ENCODE measurements at places on chromosomes 7 and 10.
A peak's percentile ranks its signal among the peaks of the same experiment; 100 is the strongest.

DNA sequence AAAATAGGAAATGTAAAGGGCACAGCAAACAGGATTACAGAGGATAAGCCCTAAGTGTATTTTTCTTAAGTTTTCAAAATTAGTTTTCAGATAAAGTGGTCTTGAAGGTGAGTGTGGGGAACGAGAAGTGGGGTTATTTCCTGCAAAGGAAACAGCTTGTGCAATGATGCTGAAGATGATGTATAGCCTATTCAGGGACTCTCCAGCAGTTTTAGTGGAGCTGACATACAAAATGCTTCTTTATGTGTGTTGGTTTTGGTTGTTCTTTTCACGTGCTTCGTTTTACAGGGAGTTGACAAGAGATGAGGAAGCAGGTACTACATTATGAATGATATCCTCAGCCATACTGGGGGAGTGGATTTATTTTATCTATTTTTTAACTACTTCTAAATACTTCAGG lies 20.5 kb downstream of the CASD1 start:
- no peaks in the 10 kb centered on the region for H3K27me3 ChIP-seq
- no peaks in the 10 kb centered on the region for H3K4me1 ChIP-seq
- H3K4me3 ChIP-seq, result no peak overlapping the region
- H3K27ac ChIP-seq, result no peak overlapping the region
- DNase-seq, result no peak
- H3K36me3 ChIP-seq, result no peaks in the 10 kb centered on the region

DNA sequence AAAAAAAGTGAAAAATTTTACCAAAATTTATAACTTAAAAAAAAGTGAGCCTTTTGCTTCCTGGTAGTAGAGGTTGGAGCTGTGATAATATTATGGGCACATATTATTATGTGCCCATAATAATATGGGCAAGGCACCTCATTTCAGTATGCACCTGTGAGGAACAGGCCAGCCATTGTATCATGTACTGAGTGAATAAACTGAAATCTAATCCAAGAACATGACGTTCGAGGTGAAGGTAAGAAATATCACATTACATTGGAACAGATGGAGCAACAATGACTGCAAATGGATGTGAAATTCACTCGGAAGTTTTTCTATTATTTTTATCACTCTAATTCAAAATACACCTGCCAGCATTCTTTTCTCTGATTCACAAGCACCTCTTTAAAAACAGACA lies 216.0 kb downstream of the KLF6 start:
- no peaks in the 10 kb centered on the region for H3K36me3 ChIP-seq
- H3K27ac ChIP-seq, result no peak overlapping the region
- no peaks in the 10 kb centered on the region for H3K27me3 ChIP-seq
- no peaks in the 10 kb centered on the region for H3K4me1 ChIP-seq

DNA sequence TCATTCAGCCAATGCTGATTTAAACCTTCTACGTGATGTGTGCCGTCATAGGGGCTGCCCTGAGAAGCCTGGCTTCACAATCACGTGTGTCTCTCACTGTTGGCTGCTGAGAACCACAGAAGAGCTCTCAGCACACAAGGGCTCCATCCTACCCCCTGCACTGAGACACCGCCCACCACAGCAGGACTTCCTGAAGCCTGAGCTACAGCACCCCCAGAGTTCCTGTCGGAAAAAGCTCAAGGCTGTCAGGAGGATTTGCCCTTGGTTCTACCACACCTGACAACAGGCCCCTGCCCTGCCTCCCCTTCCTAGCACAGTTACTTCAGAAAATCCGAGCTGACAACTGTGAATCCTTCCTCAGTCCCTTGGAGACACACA lies 191.9 kb downstream of the MAD1L1 start:
- peaks cover 15% of the 10 kb centered on the region for H3K4me1 ChIP-seq
- H3K27me3 ChIP-seq, result no peaks in the 10 kb centered on the region
- DNase-seq, result no peak
- no peak overlapping the region for H3K4me3 ChIP-seq

- DNase-seq, result no peak
- H3K27ac ChIP-seq, result peak overlapping the region; percentile 28
- peaks cover 10% of the 10 kb centered on the region for H3K4me1 ChIP-seq
- H3K36me3 ChIP-seq, result no peaks in the 10 kb centered on the region
- peaks cover 59% of the 10 kb centered on the region for H3K27me3 ChIP-seq
Measured at GRCh38 chr7:42233171-42233570, 3.8 kb downstream of the GLI3 start.

DNA sequence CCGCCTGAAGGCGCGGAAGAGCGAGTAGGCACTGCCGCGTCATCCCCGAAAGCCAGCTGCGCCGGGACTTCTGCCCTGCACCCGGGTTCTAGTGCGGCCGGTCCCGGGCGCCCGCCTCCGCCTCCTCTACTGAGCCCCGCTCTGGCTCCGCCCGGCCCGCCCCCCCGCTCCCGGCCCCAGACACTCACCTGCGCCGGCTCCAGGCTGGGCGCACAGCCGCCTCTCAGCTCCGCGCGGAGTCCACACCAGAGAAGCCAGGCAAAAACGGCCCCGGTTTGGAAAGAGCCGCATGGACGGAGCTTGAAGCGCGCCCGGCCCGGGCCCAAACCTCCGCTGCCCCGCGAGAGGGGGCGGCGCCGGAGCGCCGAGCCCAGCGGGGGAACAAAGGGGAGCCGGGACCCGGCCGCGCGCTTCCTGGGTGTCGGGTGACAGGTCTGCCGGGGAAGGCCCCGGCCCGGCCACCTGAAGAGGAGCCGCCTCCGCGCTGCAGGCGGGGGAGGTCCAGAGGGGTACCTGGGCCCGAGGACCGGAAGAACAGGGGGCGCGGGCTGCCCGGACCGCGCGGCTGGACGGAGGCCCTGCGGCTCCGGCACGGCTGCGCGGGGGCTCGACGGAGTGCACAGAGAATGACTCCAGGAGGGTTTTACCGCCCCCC lies 168.2 kb downstream of the NRF1 start:
- H3K27me3 ChIP-seq, result peaks cover 87% of the 10 kb centered on the region
- peak; percentile 49 for DNase-seq
- peaks cover 35% of the 10 kb centered on the region for H3K4me1 ChIP-seq
- peak overlapping the region; percentile 26 for H3K4me3 ChIP-seq
- no peaks in the 10 kb centered on the region for H3K36me3 ChIP-seq
- H3K27ac ChIP-seq, result peak overlapping the region; percentile 80

DNA sequence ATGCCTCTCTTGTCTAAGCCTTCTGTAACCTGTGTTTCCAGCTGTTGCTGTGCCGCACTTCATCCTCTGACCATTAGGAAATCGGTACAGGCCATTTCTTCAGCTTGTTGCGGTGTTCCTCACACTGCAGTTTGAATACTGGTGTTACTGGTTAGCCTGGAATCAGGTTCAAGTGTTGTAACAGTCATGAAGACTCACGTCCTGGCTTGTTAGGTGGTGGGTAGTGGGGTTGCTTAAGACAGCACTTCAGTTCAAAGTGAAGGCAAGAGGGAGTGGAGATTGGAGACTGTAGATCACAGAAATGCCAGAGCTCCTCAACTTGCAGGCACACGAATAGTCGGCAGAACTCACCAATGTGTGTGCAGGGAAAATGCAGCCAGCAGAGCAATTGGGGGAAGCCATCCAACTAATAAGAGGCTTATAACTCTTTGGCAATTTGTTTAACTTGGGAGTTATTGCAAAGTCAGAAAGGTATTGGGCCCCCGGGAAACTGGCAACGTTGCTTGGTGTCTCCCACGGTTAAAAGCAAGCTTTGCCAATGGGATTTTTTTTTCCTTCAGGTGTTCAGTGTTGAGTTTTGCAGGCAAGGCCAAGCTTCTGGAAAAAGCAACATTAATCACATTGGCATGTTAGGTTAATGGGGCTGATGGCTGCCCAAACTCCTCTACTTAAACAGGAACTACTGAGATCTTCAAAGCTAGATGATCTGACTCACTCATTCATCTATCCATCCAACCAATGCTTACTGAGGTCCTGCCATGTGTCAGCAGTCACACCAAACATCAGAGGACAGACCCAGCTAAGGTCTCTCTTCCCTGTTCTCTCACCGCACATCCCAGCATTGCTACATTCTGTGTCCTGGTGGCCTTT lies 380.9 kb downstream of the GATA3 start:
- H3K27me3 ChIP-seq, result no peaks in the 10 kb centered on the region
- no peaks in the 10 kb centered on the region for H3K4me1 ChIP-seq
- no peak overlapping the region for H3K4me3 ChIP-seq
- H3K36me3 ChIP-seq, result no peaks in the 10 kb centered on the region
- DNase-seq, result no peak

DNA sequence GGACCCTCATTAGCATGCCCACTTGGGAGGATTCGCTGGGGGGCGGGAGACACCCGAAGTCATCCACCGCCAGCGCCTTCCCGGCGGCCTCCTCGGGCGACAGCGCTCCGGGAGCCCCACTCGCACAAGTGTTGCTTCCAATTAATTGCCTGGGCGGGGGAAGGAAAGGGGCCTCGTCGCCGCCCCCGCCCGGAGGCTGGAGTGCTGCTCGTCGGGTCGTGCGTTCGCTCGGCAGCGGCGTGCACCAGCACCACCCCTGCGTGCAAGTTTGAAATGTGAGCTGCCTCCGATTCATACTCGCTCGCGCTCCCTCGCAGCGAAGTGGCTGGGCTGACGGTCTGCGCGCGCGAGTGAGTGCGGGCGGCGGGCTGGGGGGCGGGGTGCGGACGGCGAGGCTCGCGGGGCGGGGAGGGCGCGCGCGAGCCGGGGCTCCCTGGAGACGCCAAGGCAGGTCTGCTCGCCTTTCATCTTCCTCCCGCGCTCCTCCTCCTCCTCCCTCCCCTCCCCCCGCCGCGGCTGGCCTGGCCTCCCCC lies 104.6 kb upstream of the PPIF start:
- H3K27ac ChIP-seq, result peak overlapping the region; percentile 91
- peak; percentile 61 for DNase-seq
- H3K36me3 ChIP-seq, result no peaks in the 10 kb centered on the region
- peaks cover 75% of the 10 kb centered on the region for H3K4me1 ChIP-seq
- H3K4me3 ChIP-seq, result peak overlapping the region; percentile 47

GRCh38 chr10:109939315-109939961 lies 16.1 kb upstream of the XPNPEP1 start:
- no peak for DNase-seq
- no peak overlapping the region for H3K27ac ChIP-seq
- H3K27me3 ChIP-seq, result no peaks in the 10 kb centered on the region
- H3K4me1 ChIP-seq, result no peaks in the 10 kb centered on the region

DNA sequence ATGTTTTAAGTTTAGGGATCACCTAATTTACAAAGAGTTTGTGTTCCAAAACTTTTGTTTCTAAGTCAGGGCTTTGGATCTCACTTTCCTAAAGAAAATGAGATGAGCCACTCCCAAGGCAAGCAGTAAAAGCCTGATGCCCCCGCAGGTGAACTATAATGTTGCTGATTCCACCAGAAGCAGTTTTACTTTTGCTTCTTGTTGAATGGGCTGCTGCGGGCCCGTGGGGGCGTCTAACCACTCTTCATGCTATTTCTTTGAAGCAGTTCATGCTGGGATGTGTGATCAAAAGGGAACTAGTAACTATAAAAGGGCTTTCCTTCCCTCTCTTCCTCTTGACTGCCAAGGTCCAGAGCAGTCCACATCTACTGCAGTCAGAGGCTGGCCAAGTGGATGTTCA lies 118.7 kb upstream of the NEBL start:
- DNase-seq, result no peak
- H3K27ac ChIP-seq, result no peak overlapping the region
- no peaks in the 10 kb centered on the region for H3K4me1 ChIP-seq

- no peak overlapping the region for H3K4me3 ChIP-seq
- no peaks in the 10 kb centered on the region for H3K27me3 ChIP-seq
- no peaks in the 10 kb centered on the region for H3K36me3 ChIP-seq
- no peak for DNase-seq
Measured at GRCh38 chr7:81986723-81987470, 217.1 kb upstream of the HGF start.

DNA sequence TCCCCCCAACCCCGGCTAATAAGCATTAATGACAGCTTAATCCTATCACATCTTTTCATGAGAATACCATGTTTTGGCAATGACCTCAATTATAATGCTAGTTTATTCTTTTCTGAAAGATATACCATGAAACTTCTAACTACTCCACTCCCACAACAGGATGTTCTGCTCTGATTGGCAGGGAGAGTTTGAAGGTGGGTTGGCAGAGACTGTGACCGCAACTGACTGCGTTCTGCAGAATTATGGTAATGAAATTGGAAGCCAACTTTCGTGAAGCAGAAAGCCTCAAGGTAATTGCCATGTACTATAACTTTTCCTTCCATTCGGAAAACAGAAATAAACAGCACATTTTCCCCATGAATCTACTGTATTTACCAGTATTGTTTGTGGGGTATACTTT lies 288.2 kb upstream of the SEMA3D start:
- H3K4me3 ChIP-seq, result no peak overlapping the region
- DNase-seq, result no peak
- no peaks in the 10 kb centered on the region for H3K4me1 ChIP-seq
- H3K36me3 ChIP-seq, result no peaks in the 10 kb centered on the region
- H3K27me3 ChIP-seq, result no peaks in the 10 kb centered on the region
- H3K27ac ChIP-seq, result no peak overlapping the region

DNA sequence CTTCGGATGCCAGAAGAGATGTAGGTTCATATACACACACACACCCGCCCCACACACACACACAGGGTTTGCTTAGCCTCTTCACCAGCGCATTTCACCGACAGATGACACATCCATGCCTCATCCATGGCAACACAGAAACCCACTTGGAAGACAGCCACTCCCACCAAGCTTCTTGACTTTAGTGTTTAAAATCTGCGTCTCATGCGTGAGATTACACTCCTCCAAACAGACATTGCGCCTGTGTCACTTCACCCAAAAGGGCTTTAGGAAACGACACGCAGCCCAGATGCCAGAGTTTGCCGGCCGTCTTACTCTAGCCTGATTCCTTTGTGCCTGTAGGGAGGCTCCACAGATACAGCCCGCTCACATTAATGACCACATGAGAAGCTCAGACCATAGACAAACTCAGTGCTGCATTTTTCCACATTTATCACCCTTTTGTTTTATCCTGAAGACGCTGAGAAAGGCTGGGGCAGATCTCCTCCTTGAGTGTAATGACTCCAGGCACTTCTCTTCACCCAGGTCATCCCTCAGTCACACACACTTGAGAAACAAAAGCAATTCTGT lies 73.8 kb downstream of the DIP2C start:
- no peaks in the 10 kb centered on the region for H3K36me3 ChIP-seq
- no peak overlapping the region for H3K4me3 ChIP-seq
- no peaks in the 10 kb centered on the region for H3K27me3 ChIP-seq
- DNase-seq, result no peak
- H3K27ac ChIP-seq, result no peak overlapping the region

- no peak for DNase-seq
- H3K4me1 ChIP-seq, result no peaks in the 10 kb centered on the region
- H3K36me3 ChIP-seq, result no peaks in the 10 kb centered on the region
- H3K4me3 ChIP-seq, result no peak overlapping the region
Measured at GRCh38 chr7:144936314-144936713, 100.5 kb upstream of the TPK1 start.

DNA sequence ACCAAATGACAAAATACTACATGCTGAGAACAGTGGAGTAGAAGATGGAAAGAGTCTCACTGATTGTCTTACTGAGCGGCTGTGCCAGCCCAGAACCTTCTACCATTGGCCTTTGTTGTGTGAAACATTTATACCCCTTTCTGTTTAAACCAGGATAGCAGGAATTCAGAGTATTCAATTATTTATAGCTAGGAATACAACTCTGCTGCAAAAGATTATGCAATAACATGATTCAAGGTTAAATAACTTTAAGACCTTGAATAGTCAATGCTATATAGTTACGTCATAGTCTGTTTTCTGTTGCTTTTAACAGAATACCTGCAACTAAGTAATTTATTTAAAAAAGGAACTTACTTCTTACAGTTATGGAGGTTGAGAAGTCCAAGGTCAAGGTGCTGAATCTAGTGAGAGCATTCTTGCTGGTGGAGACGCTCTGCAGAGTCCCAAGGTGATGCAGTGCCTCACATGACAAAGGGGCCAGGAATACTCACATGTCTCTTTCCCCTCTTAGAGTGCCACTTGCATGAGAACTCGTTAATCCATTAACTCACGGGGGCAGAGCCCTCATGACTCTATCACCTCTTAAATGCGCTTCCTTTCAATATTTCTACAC lies 371.8 kb downstream of the MDFIC start:
- H3K36me3 ChIP-seq, result no peaks in the 10 kb centered on the region
- H3K27me3 ChIP-seq, result no peaks in the 10 kb centered on the region
- no peak overlapping the region for H3K27ac ChIP-seq
- H3K4me1 ChIP-seq, result no peaks in the 10 kb centered on the region
- no peak for DNase-seq

Data from transverse colon (tissue), 4 donors.